ENCODE measurements at places on chromosomes 2 and 18.

GRCh38 chr2:197613509-197613987, 61.8 kb downstream of the RFTN2 start:
- DNase-seq, result no peak

GRCh38 chr2:185643434-185643833, 95.2 kb upstream of the FSIP2 start:
- no peak for DNase-seq

DNA sequence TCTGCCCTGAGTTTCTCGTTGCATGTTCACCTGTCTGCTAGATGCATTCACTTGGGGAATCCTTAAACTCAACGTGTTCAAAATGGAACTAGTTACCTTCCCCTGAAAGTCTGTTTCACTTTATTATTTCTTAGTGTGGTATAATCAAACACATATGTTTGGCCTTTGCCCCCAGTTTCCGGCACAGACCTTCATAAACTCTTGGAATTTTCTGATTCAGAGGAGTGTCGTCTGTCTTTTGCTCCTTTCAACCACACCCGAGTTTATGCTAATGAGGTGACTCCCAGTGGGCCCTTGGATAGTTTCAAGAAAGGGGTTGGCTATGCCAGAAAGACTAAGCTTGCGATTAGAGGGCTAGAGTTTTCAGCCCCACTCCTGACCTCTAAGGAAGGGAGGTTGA, 198.9 kb downstream of the CDCA7 start:
- no peak for DNase-seq

GRCh38 chr2:85237849-85238565, 89.8 kb downstream of the TGOLN2 start:
- no peak for DNase-seq

GRCh38 chr2:26298638-26299393, 47.1 kb upstream of the SELENOI start:
- no peak for DNase-seq

DNA sequence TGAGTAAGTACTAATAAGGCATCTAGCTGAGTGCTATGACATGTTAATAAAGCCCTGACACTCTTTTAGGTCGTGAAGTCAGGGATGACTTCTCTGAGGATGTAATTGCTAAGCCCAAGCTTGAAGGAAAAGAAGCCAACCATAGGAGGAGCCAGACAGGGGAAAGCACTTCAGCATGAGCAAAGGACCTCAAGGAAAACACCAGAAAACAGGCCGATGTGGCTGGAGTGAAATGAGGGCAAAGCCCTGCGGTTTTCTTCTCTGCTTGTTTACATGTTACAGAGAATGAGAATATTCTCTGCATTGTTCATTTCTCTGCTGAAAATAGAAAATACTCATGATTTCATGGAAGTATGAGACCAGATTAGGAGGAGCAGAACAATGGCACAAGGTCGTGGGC, 112.5 kb upstream of the ARHGAP28 start:
- DNase-seq, result no peak
